NCI-H1048 (cell line): ENCODE measurements at places on chromosomes 6 and 20.

DNA sequence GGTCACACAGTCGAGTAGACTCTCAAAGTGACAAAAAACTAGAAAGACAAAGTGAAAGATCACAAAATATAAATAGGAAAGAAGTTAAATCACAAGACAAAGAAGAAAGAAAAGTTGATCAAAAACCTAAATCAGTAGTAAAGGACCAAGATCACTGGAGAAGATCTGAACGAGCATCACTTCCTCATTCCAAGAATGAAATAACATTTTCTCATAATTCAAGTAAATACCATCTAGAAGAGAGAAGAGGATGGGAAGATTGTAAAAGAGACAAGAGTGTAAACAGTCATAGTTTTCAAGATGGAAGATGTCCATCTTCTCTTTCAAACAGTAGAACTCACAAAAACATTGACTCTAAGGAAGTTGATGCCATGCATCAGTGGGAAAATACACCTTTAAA is 31.6 kb upstream of the GJA10 start:
- no peak for DNase-seq

- no peak for DNase-seq
Observed at GRCh38 chr6:3454273-3455010, 2.4 kb downstream of the SLC22A23 start.

DNA sequence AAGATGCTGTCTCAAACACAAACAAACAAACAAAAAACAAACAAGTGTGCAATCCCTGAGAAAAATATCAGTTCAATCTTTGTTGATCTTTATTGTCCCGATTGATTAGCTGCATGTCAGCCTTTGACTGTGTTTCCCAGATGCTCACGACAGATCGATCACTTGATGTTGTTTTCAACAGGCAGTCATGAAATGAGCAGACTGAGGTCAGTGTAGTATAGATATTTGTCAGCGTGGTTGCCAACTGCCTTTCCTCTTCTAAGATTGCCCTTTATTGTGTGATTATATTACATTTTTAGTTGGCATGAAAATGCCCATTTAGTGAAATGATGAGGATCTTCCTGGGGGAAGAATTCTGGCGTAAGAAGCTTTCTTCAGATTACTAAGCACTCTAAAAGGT is 25.6 kb downstream of the UTRN start:
- no peak for DNase-seq

DNA sequence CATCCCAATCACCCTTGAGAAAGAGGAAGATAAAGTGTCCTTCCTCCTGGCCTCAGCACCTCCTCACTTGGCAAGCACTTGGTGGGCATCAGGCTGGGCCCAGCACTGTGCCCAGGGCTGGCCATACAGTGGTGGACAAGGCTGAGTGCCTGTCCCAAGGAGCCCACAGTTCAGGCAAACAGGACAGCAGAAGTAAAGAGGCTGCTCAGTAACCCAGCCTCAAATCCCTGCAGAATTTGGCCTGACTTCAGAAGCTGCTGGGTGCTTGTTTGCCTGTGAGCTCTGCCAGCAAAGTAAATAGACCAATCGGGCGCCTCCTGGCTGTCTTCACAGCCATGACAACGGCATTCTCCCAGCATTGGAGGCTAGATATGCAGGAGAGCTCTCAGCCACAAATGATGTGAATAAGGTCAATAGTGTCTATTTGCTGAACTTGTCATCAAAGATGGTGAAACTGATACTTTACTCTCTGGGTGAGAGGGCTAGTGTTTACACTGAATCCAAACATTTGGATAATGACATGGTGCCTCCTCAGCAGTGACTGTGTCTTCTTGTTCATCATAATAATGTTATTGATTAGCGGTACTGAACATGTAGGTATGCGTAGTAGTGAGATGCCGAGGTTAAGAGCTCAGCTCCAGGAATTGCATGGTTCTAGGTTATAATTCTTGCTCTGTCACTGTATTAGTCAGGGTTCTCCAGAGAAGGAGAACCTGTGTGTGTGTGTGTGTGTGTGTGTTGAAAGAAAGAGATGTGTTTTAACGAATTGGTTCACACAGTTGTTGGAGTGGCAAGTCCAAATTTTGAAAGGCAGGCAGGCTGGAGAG is 36.9 kb upstream of the FANCE start:
- no peak for DNase-seq

- DNase-seq: no peak
Observed at GRCh38 chr20:47453167-47453782, 48.4 kb upstream of the NCOA3 start.

DNA sequence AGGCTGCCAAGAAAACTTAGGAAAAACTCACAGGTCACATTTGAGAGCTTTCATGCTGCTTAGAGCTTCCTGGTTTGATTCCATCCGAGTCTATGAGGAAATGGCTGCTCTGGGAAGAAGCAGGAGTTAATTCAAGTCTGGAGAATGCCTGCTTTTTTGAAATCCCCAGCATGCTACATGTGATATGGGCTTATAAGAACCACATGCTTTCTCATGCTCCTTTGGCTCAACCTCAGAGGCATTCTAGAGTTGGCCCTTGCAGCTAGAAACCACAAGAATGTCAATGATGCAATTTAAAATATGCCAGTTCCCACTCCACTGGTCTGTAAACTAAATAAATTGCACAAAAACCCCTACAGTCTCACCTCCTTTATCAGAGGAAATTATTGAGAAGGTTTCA is 142.9 kb upstream of the OLIG3 start:
- DNase-seq: peak; percentile 9

GRCh38 chr6:15518878-15519277 is 143.9 kb downstream of the DTNBP1 start:
- DNase-seq: no peak

- no peak for DNase-seq
Observed at GRCh38 chr20:53202777-53203176, 230.6 kb downstream of the TSHZ2 start.

- DNase-seq: no peak
Observed at GRCh38 chr6:12490904-12491571, 200.9 kb downstream of the EDN1 start.

DNA sequence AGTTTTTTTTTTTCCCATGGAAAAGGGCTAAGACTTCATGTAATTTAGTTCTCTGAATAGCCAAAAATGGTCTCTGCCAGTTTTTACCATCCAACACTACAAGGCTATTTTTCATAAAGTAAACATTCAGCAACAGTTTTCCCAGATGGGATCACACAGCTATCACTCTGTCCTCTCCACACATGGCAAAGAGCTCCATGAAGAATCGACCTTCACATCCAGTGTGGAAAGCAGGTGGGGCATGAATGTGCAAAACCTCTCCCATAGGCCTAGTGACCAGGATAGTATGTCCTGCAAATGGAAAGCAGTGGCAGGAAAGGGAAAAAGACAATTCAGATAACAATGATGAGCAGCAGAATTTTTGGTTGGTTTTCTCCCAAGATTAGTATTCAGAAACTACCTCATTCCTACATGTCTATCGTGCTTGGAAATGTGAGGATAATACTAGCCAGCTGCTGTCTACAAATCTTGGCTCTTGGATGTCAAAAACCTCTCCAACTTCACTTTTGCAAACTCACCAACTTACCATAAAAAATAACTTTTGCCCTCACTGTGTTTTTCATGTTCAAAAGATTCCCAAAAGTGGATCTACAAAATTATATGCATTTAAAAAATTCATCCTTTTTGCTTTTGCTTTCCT is 159.7 kb upstream of the MCHR2 start:
- no peak for DNase-seq

GRCh38 chr6:111738631-111739030 is 133.0 kb upstream of the TRAF3IP2 start:
- no peak for DNase-seq

DNA sequence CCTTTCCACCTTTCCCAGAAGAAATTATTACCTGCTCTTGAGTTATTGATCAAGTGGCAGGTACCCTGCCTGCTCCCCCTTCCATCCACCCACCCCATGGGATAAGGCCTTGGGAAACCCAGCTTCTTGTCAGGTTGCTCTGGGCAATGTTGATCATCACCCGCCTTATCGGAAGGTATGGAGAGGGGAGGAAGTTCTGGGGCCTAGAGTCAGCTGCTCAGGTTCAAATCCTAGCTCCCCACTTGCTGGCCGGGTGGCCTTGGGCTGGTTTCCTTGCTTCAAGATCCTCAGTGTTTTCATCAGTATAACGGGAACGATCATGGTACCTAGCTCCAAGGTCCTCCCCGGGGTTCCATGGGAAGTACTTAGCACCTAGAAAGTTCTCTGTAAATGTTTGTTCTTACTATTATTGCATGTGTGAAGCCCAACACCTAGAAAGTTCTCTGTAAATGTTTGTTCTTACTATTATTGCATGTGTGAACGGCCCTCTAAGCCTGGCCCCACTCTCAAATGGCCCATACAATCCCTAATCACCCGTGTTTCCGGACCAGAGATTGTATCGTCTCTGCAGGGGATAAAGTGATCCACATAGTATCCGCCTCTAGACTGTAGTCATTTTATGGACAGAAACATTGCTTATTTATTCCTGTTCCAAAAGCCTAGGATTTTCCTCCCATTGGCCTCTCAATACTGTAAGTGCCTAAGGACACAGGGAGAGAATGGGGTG is 1.1 kb upstream of the PREX1 start:
- DNase-seq: no peak
